ENCODE measurements at places on chromosomes 2 and 18.

GRCh38 chr2:60481257-60481656 is 72.2 kb downstream of the BCL11A start:
- H3K27ac ChIP-seq = no peak overlapping the region
- peaks cover 57% of the 10 kb centered on the region for H3K36me3 ChIP-seq
- H3K27me3 ChIP-seq = no peaks in the 10 kb centered on the region
- H3K4me1 ChIP-seq = no peaks in the 10 kb centered on the region

DNA sequence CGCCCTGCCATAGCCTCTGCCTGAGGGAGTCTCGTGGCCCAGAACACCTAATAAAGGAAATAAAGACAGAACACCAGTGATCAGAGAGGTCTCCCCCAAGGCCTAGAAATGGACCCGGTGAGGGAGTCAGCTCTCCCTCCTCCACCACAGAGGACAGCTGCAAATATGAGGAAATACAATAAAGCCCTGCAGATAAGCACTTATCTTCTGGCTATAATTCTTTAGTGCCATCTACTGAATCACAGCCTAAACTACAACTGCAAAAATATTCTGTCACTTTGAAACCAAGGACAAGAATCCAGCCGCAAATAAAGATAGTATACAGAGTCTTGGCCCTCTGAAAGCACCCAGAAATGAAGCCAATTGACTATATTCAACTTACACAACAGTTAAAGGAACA is 42.4 kb upstream of the TACR1 start:
- H3K27ac ChIP-seq = no peak overlapping the region
- H3K27me3 ChIP-seq = no peaks in the 10 kb centered on the region
- no peaks in the 10 kb centered on the region for H3K4me1 ChIP-seq
- no peak for DNase-seq
- no peaks in the 10 kb centered on the region for H3K36me3 ChIP-seq

DNA sequence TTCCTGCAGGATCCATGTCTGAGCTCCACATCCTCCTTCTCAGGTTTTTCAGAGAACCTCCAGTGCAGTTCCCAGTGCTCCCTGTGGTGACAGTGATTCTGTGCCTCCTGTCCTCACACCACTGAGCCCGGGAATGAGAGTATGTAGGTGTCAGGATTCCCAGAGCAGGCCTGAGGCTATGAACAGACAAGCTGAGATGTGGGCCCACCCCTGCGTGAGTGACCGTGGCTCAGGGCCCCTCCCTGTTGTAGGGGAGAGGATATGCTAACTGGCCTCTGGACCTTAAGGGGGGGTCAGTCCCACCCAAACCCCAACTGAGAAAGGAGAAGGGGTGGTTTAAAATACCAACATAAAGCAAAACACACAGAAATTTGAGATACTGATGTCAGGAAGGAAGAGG is 104.8 kb upstream of the RAB12 start:
- no peaks in the 10 kb centered on the region for H3K36me3 ChIP-seq
- H3K27ac ChIP-seq = no peak overlapping the region
- H3K27me3 ChIP-seq = no peaks in the 10 kb centered on the region
- H3K4me3 ChIP-seq = no peak overlapping the region

GRCh38 chr2:188629753-188630527 is 338.3 kb downstream of the GULP1 start:
- H3K27me3 ChIP-seq = no peaks in the 10 kb centered on the region
- H3K36me3 ChIP-seq = no peaks in the 10 kb centered on the region
- peaks cover 2% of the 10 kb centered on the region for H3K4me1 ChIP-seq

DNA sequence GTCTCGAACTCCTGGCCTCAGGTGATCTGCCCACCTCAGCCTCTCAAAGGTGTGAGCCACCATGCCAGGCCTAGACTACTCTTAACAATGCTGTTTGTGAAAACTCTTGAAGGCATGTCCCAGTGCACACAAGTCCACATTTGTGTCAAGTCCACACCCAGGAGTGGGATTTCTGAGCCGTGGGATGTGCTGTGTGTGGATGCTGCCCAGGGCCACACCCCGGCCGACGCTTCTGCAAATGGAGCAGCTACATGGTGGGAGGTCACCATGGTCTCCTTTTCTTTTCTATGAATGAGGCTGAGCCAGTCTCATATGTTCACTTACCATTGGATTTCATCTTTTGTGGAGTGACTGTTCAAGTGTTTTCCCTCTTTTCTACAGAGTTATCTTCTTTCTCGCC is 15.8 kb downstream of the SNED1 start:
- H3K36me3 ChIP-seq = no peaks in the 10 kb centered on the region
- no peak overlapping the region for H3K4me3 ChIP-seq
- no peak for DNase-seq
- H3K4me1 ChIP-seq = no peaks in the 10 kb centered on the region
- peaks cover 11% of the 10 kb centered on the region for H3K27me3 ChIP-seq
- no peak overlapping the region for H3K27ac ChIP-seq
